Glutamatergic neuron (in vitro differentiated cells): ENCODE measurements at places on chromosomes 13 and 19. TPM values are rescaled to one million over a fixed set of nuclear protein-coding genes. Genes with fewer than 3 reads are reported as not detected.
A peak's percentile ranks its signal among the peaks of the same experiment; 100 is the strongest.

DNA sequence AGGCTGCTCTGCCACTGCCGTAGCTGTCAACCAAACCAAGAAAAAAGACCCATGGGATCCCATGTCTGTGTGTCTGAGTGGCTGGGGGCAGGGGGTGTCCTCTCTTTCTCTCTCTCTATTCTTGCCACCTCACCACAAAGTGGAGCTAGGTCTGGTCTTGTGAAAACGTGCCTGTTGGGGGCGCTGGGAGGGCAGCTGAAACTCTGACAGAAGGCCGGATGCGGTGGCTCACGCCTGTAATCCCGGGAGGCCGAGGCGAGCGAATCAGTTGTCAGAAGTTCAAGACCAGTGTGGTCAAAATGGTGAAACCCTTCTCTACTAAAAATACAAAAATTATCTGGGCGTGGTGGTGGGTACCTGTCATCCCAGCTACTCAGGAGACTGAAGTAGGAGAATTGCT, 29.2 kb downstream of the ZNF146 start:
- DNase-seq = no peak

DNA sequence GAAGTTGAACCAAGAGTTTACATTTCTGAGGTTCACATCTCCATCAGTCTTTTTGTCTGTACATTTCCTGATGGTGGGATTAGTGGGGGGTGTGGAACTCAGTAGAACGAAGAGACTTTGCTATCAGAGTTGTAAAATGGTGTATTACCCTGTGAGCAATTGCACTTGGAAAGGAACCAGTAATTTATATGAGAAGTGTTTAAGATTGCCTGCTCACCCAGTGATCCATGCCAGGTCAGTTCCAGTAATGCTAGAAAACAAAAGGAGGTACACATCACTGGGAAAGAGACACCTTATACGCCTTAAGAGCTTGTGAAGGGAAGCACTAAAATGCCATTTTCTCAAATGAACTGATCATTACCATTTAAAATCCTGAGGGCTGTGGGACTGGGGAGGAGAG, 7.5 kb upstream of the DACH1 start:
- no peak for DNase-seq

GRCh38 chr19:57111329-57111644, 8.5 kb upstream of the USP29 start:
- no peak for DNase-seq

GRCh38 chr13:49749848-49750247, 42.6 kb downstream of the KPNA3 start:
- no peak for DNase-seq

DNA sequence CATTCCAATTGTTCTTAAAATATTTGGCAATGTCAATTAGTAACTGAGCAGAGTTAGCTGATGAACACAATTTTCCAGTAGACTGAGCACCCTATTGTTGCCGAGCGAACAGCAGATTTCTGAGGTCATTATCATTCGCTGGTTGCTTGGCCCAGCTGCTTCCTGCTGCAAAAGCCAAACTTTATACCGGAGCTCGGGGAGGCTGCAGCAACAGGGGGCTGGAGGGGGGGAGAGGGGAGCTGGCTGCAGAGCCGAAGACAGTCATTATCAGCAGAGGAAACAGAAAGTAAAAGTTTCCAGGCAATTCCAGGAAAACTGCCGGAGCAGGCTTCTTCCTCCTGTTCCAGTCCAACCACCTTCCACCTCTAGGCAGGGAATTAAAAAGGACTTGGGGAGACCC, 77.9 kb downstream of the ZNF536 start:
- DNase-seq = peak; percentile 35

DNA sequence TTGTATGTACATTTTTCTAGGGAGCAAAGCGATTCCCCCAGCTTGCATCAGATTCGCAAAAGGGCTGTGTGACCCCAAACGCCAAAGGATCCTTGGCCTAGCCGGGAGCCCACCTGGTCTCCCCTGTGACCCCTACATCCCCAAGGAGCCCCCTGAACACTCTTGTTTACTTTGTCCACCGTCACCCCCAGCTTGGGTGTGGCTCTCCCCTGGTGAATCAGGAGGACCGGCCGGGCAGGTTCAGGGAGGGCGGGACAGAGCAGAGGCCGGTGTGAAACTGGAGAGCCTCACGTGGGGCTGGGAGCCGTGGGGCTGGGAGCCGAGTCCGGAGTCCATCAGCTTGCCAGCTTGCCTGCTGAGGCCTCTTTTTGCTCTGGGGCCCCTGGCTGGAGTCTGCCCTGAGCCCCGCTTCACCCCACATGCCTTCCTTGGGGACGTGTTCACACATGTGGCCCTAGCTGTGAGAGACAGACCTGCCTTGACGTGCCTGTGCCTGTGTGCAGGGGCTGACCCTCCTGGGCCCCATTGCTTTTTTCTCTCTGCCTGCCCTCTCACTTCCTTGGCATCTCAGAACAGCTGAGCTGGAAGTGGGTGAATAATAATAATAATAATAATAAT, 2.0 kb downstream of the ITPKC start:
- DNase-seq = peak; percentile 54

- no peak for DNase-seq
These were observed 152.7 kb downstream of the TNFRSF19 start for GRCh38 chr13:23722726-23723453.

- no peak for DNase-seq
These were observed 26.7 kb upstream of the TMEM255B start for GRCh38 chr13:113732176-113732960.

- DNase-seq = peak; percentile 28
These were observed 4.8 kb upstream of the SOX1 start for GRCh38 chr13:112062072-112062567.

DNA sequence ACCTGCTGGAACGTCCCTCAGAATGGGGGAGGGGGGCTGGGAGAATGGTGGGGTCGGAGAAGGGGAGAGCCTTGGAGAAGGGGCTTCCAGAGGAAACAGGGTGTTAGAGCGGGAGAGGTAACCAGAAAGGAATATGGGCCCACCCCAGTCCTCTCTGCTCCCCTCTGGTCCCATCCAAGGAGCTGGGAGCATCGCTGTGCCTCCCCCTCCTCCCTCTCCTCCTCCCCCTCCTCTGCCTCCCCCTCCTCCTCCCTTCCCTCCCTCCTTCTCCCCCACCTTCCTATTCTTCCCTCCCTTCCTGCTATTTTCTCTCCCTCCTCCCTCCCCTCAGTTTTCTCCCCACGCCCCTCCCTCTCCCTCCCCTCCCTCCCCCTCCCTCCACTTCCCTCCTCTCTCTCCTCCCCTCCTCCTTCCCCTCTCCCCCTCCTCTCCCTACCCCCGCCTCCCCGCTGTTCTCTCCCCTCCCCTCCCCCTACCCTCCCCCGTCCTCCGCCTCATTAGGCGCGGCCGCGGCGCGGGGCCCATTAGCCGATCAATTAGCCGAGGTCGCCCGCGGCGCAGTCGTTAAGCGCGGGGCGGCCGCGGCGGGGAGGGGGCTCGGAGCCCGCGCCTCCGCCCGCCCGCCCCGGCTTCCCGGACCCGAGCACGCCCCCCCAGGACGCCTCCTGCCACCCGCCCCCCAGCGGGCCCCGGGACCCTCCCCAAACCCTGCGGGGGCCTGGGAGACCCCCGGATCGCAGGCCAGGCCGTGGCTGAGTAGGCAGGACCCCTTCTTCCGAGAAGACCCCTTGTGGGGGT, 15.4 kb downstream of the TLE5 start:
- DNase-seq = peak; percentile 82

DNA sequence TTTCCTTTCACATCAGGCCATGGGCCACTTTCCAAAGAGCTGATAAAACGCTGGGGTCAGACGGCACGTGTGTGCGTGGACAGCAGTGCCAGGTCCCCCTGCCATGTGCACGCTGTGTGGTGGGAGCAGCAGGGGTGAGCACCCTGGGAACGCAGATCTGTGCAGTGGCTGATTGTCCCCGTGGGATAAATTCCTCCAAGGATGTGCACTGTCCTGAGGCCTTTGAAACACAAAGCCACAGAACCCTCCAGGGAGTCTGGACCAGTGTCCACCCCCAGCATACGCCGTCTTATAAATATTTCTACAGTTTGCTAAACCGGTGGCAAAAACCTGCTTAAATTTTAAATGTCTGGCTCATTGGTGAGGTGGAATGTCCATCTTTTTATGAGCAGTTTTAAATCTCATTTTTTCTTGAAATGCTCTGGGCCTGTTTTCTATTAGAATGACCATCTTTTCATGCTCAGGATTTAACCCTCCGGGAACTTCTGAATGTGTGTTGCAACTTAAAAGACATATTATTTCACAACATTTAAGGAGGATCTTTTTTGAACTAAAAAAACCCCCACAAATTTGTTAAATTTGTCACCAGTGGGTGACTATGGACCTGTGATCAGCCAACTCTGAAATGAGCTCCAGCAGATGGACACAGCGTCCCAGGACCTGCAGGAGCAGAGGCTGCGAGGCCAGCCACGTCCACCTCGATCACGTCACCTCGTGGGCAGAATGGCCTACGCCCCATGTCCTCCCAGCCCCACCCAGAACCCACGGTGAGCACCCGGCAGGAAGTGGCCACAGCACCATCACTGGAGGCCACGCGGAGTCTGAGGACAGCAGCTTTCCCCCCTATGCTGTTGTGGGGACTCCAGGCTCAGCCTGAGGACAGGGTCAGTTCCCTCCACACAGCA, 68.6 kb downstream of the RASA3 start:
- DNase-seq = no peak

- no peak for DNase-seq
These were observed 4.5 kb upstream of the CADM4 start for GRCh38 chr19:43644181-43644580.

DNA sequence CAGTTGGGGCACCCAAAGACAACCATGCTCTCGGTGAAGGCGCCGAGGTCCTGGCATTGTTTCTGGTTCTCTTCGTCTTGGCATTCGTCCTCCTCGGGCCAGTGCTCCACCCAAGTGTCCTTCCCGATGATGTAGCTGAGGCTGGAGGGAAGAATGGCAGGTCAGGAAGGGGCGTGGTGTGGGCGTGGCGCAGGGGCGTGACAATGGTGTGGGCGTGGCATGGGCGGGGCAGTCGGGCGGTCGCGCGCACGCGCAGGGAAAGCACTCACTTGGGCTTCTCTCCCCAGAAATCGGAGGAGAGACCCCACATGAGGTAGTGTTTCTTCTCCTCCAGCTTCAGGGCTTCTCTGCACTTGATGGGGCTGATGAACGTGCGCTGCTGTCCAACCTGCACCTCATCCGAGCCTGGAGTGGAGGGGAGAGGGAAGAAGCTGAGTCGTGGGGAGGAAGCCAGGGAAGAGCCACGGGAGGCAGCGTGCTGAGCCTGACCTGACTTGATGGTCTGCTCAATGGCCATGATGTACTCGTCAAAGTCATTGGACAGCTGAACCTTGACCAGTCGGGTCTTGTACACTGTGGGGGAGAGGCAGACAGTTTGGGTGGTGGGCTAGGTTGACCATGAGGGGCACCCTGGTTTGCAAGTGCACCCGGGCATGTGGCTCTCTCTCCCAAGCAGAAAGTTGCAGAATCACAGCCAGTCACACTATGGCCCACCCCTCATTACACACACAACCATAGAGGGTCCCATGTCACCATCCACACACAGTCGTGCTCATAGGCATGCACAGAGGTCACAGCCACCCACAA, 8.1 kb upstream of the TNFSF14 start:
- peak; percentile 38 for DNase-seq

DNA sequence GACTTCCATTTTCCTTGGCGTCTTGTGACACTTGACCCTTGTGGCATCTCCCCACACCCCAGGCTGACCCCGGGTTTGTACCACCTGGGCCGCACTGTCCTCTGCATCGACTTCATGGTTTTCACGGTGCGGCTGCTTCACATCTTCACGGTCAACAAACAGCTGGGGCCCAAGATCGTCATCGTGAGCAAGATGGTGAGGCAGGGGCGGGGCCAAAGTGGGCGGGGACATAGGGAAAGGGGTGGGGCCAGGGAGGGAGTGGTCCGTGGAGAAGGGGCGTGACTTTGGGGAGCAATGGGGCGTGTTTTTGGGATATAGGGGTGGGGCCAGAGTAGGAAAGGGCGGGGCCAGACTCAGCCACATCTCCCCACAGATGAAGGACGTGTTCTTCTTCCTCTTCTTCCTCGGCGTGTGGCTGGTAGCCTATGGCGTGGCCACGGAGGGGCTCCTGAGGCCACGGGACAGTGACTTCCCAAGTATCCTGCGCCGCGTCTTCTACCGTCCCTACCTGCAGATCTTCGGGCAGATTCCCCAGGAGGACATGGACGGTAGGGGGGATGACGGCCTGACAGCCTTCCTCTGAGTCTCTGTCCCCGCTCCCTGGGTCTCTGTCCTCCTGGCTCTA, 42.8 kb downstream of the TRPM4 start:
- DNase-seq = no peak

DNA sequence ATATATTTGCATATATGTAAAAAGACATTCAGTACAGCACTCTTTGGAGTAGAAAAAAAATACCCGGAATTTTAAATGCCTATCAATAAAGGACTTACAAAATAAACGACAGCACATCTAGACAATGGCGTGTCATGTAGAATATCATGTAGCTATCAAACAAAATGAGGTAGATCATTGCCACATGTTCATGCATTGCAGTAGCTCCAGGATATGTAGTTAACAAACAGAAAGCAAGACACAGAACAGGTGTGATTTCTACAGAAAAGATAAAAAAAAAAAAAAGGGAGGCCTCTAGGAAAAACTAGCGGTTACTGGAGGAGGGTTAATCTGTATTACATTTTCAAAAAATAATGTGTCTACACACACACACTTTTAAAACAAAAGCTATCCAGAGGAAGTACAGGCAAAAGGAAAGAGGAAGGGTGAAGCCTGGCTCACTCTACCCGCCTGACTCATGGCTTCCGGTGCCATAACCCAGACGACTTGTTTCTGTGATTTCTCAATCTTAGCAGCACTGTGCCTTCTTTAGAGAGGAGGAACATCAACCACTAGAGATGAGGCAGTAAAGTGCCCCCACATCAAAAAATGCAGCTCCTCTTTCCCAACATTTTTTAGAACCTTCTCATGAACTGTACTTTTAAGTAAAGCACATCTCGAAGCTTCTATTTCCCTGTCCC, 6.9 kb downstream of the KCTD12 start:
- DNase-seq = no peak

DNA sequence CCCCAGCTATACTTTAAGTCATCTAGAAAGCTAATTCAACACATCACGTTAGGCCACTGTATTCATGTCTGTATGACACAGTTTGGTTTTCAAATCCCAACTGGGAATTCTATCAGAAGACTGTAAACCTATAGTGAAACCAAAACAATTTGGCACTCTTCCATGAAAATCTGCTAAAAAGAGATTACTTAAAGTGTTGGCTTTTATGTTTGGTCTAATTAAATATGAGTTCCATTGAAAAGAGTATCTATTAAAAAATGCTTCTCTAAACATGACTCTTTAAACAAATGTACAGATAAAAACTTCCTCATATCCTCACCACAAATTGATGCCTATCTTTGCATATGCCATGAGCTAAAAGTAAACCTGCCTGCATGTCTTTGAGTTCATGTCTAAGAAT, 25.4 kb downstream of the PCDH9 start:
- no peak for DNase-seq

Gene ZSWIM4
- 46.0 TPM for total RNA-seq

Gene ZFR2
- 8.9 TPM for total RNA-seq

Gene ERFL
- total RNA-seq = 1.6 TPM

Gene ZNF486
- total RNA-seq = 69.8 TPM

Gene SRRM5
- 0.51 TPM for total RNA-seq
